Smooth muscle cell of the brain vasculature (primary cell): ENCODE measurements at places on chromosomes 7 and 10.

GRCh38 chr7:142508251-142508650 is 241.0 kb upstream of the PRSS1 start:
- no peak for DNase-seq

- DNase-seq, result no peak
Observed at GRCh38 chr7:139183251-139183650, 47.8 kb upstream of the UBN2 start.

- DNase-seq, result no peak
Observed at GRCh38 chr10:66943590-66943989, 17.8 kb downstream of the LRRTM3 start.

DNA sequence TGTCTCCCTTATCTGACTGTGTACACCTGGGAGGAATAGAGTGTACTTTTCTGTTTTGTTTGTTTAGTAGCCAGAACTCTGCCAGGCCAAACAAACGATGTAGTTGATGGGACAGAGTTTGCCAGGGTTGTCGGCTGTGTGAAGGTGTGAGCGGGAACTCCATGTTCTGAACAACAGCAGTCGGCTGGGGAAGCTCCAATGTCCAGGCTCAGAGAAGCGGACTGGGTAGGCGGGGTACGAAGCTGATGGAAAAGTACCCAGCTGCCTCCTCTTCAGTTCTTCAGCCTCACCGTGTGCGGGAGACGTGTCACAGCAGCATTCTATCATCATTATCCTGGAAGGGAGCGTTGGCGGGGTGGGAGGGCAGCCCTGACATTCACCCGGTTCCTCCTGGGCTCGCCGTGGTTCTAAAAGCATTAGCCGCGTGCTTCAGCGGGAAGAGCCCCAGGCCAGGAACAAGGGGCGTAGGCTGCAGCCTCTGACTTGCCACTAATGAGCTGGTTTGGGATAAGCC is 52.9 kb downstream of the PFKFB3 start:
- no peak for DNase-seq

DNA sequence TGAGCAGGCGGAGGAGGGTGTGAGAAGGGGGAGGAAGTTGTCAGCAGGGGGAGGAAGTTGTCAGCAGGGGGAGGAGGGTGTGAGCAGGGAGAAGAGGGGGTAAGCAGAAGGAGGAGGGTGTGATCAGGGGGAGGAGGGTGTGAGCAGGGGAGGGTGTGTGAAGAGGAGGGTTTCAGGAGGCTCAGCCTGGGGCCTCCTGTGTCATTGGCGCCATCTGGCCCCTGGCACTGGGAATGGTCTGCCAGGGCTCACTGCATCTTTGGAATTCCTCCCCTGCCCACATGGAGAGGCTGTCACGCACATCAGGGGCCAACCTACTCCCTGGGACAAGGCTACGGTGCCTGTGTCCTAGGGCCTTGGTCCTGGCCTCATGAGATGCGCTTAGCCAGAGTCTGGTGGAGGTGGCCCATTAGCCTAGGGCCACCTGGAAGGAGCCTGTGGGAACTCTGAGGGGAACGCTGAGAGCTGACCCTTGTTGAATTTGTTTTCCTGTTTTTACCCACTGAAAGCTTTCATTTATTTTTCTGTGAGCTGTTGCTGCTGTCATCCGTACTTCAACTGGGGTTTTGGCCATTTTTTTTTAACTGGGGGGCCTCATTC is 18.0 kb downstream of the CAMK2B start:
- no peak for DNase-seq

- DNase-seq, result no peak
Observed at GRCh38 chr7:132145466-132145865, 430.8 kb downstream of the PLXNA4 start.

DNA sequence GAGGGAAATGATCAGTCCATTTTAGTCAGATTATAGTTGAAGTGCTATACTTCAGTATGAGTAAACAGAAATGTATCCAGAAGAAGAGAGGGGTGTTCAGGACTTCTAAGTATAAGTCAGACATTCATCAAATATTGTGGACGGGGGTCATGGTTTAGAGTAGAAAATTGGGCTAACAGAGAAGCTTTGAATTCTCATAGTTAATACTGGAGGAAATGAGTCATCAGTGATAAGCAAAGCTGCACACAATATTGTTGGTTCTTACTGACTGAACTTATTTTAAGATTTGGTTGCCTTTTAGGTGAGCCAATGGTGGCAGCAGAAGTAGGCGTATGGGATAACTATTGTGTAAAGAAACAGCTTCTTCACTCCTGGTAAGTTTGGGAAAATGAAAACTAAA is 1.7 kb upstream of the SUMF2 start:
- no peak for DNase-seq

DNA sequence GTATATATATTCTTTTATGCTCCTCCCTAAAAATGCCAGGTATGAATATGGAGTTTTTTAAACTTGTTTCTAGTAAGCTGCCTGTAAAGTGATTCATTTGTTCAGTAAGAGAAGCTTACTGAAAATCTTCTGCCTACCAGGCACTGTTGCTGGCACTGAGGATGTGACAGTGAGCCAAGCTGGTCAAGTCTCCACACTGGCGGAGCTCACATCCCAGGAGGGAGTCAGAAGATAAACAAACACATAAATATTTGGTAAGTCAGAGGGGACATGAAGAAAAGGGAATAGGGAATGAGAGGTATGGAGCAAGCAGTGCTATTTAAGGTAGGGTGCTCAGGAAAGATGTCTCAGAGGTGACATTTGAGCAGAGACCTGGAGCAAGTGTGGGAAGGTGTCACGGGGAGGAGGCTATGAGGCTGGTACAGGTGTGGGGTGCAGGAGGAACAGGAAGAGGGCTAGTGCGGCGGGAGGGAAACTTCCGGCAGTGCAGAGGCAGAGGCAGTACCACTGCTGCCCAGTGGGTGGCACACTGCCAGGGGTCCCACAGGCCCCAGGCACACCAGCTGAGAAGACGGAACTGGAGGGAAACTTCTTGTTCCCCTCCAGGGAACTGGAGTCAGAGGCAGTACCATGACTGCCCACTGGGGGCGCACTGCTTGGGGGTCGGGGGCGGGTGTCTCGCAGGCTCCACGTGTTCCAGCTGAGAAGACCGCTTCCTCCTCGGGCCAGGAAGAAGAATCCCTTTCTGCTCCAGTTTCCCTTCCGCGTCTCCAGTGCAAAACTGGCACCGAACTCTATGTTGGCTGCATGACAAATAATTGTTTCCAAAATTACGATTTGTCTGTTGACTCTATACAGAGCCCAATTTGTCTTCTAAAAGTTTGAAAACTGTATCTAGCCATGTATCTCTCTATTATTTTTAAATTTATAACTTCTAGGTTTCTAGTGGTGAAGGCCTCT is 161.0 kb downstream of the TEX36 start:
- DNase-seq, result no peak
